Pulmonary artery endothelial cell (primary cell): ENCODE measurements at places on chromosomes 16 and 17.

- no peak for DNase-seq
These were observed 139.5 kb downstream of the CYLD start for GRCh38 chr16:50881331-50881830.

DNA sequence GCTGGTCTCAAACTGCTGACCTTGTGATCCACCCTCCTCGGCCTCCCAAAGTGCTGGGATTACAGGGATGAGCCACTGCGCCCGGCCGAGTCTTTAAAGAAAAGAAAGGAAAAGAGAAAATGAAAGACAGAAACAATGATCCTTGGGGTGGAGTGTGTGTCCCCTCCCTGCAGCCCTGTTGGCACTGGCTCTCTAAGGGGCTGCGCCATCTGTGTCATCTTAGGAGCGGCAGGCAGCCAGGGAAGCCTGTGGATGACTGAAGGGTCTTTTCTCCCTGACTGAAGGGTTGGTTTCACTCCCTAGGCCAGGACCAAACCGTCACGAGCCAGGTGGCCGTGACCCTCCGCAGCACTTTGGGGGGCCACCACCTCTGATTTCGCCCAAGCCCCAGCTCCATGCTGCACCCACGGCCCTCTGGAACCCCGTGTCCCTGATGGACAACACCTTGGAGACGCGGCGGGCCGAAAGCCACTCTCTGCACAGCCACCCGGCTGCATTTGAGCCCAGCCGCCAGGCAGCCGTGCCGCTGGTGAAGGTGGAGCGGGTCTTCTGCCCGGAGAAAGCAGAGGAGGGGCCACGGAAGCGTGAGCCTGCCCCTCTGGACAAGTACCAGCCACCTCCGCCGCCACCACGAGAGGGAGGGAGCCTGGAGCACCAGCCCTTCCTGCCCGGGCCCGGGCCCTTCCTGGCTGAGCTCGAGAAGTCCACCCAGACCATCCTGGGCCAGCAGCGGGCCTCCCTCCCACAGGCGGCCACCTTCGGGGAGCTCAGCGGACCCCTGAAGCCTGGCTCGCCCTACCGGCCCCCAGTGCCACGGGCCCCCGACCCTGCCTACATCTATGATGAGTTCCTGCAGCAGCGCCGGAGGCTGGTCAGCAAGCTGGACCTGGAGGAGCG, 27.7 kb downstream of the GINS2 start:
- DNase-seq = no peak

DNA sequence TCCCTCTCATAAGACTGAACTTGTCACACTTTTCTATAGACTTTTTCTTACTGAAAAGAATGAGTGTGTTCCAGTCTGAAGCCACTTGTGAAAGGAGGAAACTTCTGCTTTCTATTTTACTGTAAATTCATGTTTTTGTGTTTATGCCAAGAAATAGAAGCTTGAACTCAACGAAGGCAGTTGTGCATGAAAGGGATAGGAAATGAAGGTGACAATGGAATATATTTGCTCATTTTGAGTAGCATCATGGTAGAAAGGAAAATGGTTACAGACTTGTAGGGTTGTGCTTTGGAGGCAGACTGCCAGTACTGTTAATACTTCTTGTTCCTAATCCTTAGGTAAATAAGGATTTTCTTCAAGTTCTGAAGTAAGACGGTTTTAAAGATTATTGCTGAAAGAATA, 8.1 kb downstream of the CLTC start:
- no peak for DNase-seq

DNA sequence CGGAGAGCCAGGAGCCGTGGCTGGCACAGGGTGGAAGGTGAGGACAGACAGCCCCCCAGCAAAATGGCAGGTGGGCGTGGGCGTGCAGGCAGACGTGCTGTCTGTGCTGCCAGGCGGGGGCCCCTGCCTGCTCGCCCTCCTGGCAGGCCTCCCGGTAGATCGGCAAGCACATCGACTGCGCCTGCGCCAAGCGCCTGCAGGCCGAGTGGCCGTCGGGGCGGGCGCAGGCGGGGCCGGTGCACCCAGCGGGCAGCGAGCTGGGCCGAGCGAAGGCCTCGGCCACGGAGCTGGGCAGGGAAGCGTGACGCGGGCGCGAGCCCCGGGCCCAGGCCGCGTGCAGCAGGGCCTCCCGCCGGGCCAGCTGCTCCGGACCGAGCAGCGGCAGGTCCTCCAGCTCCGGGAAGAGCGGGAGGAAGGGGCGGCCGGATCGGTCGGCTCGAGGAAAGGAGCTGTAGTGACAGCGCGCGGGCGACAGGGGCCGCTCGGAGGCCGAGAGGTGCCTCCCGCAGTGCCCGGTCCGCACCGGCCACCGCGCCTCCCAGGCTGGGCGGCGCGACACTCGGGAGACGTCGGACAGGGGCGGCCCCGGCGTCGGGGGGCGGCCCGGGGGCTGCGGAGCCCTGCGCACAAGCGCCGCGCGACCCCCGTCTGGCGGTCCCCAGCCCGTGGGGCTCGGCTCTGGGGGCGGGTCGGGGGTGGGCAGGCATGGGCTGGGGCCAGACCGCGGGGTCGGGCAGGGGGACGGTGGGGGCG, 16.9 kb downstream of the GRIN2C start:
- no peak for DNase-seq

- DNase-seq = no peak
These were observed 24.5 kb downstream of the AKAP1 start for GRCh38 chr17:57109393-57110151.
